Fibroblast of skin of right quadriceps (primary cell): ENCODE measurements at places on chromosomes 6 and 20.

DNA sequence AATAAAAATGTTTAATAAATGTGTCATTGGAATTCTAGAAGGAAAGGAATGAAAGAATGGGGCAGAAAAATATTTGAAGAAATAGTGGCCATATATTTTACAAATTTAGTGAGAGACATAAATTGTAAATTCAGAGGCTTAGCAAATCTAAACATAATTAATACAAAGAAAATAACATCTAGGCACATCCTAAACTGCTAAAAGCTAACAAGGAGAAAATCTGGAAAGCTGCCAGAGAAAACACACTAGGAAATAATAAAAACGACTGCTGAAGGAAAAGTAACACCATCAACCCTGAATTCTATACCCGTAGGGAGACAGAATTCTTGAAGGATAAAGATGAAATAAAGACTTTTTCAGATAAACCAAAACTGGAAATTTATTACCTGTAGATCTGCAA is 23.8 kb downstream of the CYB5R4 start:
- no peak for DNase-seq

DNA sequence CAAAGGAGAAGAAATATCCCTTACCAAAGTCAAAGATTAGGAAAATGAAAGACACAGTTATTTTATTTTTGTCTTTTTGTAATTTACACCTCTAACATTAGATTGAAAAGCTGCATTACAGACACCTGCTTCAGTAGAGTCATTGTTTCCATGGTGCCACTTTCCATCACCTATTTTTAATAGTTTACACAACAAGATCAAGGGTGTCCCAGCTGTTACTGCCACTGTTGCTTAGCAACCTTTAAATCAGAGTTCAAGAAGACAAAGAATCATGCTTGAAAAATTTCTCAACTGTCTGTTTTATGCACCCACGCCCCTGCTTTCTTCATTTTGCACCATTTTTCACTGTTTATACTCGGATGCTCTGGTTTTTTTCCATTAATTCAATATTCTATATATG is 668.2 kb upstream of the GJE1 start:
- DNase-seq = peak; percentile 45

GRCh38 chr20:1651268-1652058 is 6.1 kb downstream of the SIRPG start:
- no peak for DNase-seq

- DNase-seq = peak; percentile 40
These were observed 220.8 kb upstream of the MARCKS start for GRCh38 chr6:113636357-113636824.

- DNase-seq = no peak
These were observed 240.4 kb downstream of the PRL start for GRCh38 chr6:22056398-22056797.

DNA sequence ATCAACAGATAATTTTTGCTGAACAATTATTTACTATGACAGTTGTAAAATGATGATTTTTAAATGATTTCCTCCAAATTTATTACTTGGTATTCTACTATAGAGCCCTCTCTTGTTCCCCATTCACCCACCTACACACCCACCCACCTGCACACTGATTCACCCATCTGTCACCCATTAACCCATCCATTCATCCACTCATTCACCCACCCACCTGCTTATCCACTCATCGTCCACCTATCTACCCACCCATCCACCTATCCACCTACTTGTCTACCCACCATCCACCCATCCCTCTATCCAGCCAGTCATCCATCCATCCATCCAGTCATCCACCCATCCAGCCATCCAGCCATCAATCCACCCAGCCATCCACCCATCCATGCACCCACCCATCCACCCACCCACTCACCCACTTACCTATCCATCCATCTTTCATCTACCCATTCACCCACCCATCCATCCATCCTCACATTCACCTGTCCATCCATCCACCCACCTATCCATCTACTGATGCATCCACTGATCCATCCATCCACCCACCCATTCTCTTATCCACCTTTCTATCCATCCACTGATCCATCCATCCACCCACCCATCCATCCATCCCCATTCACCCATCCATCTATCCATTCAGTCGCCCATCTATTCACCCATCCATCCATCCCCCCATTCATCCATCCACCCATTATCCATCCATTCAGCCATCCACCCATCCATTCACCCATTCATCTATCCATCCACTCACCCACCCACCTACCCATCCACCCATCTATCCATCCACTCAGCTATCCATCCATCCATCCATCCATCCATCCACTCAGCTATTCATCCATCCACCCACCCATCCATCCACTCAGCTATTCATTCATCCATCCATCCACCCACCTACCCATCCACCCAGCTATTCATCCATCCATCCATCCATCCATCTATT is 72.0 kb downstream of the SYNJ2 start:
- no peak for DNase-seq

GRCh38 chr6:117552618-117553017 is 49.7 kb downstream of the GOPC start:
- peak; percentile 43 for DNase-seq

DNA sequence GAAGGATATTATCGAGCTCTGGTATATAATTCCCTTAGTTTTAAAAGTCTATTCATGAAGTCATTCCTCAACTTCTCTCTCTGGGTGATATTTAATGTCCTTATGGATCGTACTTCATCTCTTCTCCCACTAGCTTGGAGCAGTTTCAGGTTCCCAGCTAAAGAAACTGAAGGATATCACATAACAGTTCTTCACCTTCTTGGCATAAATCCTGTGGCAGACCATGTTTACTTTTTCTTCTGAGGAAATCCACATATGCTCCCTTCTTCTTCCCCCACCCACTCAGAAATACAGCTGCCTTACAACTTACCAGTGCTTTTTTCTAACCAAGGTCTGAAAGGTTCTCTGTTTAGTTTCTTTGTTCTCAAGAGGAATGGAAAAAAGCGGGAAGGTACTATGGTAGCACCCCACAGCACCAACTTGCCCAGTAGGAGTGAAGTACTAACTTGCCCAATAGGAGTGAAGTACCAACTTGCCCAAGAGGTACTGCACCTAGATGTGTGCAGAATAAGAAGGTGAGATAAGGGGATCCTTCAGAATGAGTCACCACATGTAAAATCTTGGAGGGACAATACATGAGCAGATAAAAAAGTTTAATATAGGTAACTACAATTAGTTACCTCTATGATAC is 53.1 kb downstream of the TSPYL4 start:
- no peak for DNase-seq

DNA sequence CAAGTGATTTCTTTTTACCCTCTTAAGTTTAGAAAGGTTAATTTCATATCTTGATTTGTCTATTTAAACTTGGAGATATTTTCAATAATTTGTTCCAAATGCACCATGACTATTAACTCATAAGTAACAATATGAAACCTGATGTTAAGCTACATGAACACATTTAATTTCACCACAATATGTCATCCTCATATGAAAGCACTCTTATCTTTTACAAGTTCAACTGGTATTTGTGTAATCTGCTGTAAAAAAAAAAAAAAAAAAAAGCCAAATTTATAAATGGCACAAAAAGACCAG is 110.4 kb downstream of the HFE start:
- DNase-seq = no peak
